ENCODE measurements at places on chromosomes 11 and 22.

GRCh38 chr11:108929241-108929640 is 264.4 kb downstream of the DDX10 start:
- DNase-seq = no peak

DNA sequence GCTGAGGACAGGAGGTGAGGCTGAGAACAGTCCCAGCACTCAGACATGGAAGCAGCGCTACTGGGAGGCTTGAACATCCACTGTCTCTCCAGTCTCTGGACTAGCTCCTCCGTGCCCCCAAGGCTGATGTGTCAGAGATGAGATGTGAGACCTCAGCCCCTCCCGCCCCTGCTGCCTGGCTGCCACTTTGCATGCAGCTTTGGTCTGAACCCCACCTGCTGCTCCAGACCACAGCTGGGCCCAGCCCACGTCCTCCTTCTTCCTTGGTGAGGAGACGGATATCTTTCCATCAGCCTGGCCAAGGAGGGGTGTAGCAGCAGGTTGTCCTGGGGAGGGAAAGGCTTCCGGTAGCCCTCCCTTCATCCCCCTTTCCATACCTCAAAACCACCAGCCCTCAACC is 148.0 kb upstream of the B3GAT1 start:
- no peak for DNase-seq

DNA sequence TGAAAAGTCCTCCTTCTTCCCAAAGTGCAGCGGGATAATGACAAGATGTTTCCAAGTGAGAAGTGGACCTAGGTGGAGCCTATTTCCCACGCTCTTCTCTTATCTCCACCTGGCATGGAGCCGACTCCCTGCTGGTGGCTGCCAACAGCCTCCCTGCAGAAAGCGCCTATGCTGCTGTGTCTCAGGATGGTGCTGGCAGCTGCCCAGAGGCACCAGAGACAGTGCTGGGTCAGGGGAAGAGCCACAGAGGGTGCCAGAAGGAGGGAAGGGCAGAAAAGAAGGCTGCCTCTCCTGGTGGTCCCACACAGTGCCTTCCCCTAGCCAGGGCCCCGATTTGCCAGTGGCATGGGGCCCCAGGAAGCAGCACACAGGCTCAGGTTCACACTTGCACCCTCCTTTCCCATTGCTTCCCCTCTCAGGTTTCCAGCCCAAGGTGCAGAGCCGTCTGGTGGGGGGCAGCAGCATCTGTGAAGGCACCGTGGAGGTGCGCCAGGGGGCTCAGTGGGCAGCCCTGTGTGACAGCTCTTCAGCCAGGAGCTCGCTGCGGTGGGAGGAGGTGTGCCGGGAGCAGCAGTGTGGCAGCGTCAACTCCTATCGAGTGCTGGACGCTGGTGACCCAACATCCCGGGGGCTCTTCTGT is 19.0 kb downstream of the CD5 start:
- no peak for DNase-seq

- DNase-seq = no peak
Measured at GRCh38 chr11:37666960-37667359, 1068.9 kb upstream of the RAG2 start.

Measured in stimulated activated CD4-positive, alpha-beta T cell treated with anti-CD3 and anti-CD28 coated beads, TNF-alpha, amount 100 ng/mL, for 48 hours (primary cell).